Putamen (tissue), 1 donor: ENCODE measurements at places on chromosomes 16 and 17.

DNA sequence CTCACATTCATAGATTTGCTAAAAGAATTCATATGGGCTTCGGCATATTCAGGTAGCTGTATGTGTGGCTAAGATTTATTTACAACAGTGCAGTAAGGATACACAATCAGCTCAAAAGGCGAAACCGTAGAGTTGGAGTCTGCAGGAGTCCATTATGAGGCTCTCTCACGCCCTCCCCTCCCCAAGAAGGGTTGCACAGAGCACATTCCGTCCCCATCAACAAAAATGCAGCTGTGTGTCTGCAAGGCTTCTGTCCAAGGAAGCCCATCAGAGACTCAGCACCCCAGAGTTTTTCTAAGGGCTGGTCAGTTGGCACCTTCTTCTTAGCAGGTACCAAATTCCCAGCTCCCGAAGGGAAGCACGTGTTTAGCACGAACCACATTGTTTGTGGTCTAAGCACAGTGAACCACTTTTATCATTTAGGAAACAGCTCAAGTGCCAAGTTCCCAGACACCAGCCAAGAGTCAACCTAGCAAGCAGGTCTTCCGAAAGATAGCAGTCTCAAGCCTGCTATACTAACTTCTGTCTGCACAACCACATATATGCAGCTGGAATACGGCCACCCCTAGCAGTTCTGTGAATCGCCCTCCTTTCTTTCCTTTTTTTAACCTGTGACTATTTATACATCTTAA is 28.5 kb upstream of the MEAK7 start:
- DNase-seq, result no peak

GRCh38 chr16:74280448-74280847 is 16.2 kb upstream of the PSMD7 start:
- DNase-seq, result no peak

- no peak for DNase-seq
Observed at GRCh38 chr17:3557768-3558583, at the start of gene TRPV3. Gene TRPV3, minus strand, starts transcription at chr17:3557812. Its CDS starts 2,962 bp downstream, at chr17:3554850.

DNA sequence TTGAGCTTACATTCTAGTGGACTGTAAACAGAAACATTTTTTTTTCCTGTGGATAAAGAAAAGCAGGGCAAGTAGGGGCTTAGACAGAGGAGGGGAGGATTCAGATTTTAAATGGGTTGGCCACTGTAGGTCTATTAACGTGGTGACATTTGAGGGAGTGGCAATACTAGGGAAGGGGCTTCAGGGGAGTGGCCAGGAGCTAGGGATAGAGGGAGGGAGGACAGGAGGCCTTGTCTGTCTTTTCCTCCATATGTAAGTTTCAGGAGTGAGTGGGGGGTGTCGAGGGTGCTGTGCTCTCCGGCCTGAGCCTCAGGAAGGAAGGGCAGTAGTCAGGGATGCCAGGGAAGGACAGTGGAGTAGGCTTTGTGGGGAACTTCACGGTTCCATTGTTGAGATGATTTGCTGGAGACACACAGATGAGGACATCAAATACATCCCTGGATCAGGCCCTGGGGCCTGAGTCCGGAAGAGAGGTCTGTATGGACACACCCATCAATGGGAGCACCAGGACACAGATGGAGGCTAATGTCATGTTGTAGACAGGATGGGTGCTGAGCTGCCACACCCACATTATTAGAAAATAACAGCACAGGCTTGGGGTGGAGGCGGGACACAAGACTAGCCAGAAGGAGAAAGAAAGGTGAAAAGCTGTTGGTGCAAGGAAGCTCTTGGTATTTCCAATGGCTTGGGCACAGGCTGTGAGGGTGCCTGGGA is 6.5 kb upstream of the HBM start:
- DNase-seq, result no peak

GRCh38 chr16:6335072-6335471 is 997.6 kb upstream of the RBFOX1 start:
- no peak for DNase-seq
